Stimulated activated CD4-positive, alpha-beta T cell treated with anti-CD3 and anti-CD28 coated beads, Interleukin-1b, Interleukin-23, amount 100 ng/mL, for 24 hours (primary cell): ENCODE measurements at places on chromosomes 2 and 18.

- no peak for DNase-seq
Measured at GRCh38 chr2:47007223-47007825, 91.7 kb upstream of the MCFD2 start.

GRCh38 chr2:45145073-45145899 is 136.0 kb upstream of the SIX2 start:
- no peak for DNase-seq

DNA sequence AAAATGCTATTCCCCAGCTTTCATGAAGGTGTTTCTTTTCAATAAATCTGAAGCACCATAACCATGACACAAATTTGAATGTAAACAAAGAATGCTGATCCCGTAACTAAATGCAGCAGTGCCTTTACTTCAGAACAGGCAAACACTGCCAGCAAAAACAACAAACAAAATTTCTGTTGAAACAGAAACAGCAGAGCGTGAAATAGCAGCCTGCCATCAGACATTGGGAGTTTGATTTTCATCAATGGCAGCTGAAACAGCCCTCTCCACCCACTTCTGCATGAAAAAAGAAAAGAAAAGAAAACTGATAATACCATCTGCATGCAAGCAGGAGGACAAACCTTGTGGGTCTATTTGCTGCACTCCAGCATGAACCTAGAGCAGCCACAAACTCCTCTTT is 128.3 kb downstream of the CDH2 start:
- DNase-seq = no peak

DNA sequence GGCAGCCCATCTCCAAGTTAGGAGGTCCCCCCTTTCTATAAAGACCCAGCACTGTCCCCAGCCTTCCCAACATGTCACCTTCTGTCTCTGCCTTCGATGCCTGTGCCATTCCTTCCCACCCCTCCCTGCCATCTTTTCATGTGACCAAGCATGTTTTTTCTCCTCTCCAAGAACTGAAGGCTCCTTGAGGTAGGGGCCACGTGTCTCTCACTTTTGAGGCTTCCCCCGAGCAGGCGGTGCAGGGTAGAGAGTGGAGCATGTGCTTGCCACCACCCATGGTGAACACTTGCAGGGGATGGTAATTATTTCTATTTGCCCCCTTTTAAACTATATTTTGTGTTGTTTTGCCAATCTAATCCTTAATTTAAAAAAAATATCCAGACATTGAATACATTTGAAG is 168.4 kb downstream of the ACKR3 start:
- no peak for DNase-seq

GRCh38 chr2:74908748-74909444 is 49.5 kb upstream of the POLE4 start:
- DNase-seq = no peak

GRCh38 chr18:49028801-49029506 is 78.2 kb upstream of the SMAD7 start:
- no peak for DNase-seq

GRCh38 chr2:20217041-20217970 is 7.6 kb downstream of the SDC1 start:
- no peak for DNase-seq

DNA sequence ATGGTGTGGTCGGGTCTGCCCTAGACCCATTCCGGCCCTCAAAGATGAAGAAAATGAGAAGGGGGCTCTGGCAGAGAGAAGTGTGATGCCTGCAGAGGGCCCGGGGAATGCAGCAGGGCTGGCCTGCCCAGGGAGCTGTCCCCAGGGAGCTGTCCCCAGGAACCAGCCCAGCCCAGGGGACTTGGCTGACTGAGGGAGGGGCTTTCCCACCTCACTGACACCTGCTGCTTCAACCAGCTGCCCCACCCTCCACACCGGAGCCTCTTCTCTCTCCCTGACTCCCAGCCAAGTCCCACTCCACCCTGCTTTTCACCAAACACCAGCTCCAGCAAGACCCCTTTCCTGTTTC is 111.2 kb downstream of the STPG4 start:
- no peak for DNase-seq

DNA sequence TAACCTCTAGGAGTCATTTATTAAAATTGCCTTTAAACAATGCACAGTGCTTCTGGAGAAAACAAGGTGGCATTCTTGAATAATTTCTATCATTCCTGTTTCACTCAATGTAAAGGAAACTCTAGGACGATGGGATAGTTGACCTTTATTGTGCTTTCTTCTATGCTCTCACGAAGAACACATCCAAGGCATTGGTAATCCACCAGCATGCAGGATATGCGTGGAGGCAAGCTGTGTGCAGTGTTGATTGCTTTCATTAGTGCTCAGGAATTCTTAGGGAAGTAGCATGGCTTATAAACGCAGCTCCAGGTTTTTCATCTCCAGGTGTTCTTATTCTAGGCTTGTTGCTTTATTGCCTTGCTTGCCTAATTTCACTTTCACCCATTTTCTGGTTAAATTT is 58.4 kb upstream of the CAVIN2 start:
- no peak for DNase-seq

- no peak for DNase-seq
Measured at GRCh38 chr2:133334923-133335322, 233.3 kb downstream of the NCKAP5 start.

GRCh38 chr2:233462826-233463470 is 103.6 kb downstream of the USP40 start:
- no peak for DNase-seq

DNA sequence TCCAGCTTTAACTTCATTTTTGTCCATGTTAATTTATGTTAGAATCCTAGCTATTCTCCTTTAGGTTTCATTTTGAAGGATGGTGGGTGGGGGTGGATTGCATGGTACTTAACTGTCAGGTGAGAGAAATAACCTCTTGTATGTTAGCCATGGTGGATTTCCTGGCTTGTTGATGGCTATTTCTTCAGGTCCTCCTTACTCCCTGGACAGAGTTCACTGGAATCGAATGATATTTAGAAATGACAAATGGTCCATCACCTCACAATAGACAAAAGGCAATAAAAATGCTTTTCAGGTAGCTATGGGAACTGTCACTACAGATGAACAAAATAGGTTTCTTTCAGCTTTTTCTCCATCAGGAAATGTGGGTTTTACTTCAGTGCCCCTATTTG is 91.7 kb downstream of the EML6 start:
- no peak for DNase-seq

- peak; percentile 63 for DNase-seq
Measured at GRCh38 chr2:169109502-169110409, 40.4 kb downstream of the DHRS9 start.

DNA sequence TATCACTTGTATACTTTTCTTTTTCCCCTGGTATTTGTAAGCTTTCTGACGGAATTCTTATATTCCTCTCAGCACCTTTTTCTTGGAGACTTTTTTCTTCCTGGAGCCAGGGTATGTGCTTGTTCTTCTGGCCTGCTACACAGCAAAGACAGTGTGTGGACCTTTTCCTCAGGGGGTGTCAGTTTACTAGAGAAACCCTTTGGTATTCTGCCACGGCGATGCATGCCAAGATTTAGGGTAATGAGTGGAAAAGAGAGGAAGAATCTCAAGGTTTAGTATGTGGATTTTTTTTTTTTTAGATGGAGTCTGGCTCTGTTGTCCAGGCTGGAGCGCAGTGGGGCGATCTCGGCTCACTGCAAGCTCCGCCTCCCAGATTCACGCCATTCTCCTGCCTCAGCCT is 152.2 kb downstream of the PHLPP1 start:
- DNase-seq = no peak

DNA sequence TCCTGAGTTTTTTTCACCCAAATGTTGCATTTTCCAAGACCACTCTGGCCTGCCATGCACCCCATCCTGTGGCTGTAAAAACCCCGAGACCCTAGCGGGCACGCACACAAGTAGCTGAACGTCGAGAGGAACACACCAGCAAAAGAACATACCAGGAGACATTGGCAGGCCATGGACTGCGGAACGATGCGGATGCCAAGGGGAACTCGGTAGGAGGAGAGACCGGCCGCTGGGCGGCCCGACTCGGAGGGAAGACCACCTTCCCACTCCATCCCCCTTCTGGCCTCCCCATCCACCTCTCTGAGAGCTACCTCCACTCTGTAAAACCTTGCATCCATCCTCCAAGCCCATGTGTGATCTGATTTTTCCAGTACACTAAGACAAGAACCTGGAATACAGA is 105.5 kb upstream of the CELF4 start:
- no peak for DNase-seq

DNA sequence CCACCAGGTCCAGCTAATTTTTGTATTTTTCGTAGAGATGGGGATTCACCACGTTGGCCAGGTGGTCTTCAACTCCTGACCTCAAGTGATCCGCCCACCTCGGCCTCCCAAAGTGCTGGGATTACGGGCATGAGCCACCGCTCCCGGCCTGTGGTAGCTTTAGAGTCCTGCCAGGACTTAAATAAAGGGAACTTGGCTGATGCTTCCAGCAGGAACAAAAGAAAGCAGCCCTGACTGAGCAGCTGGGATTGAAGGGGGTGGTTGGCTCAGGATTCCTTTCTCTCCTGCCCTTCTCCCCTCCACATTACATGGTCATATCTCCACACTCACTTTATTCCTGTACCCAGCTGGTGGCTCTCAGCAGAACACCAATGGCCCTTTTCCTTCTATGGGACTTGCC is 20.0 kb downstream of the EFHD1 start:
- DNase-seq = no peak

GRCh38 chr2:190860985-190861680 is 19.5 kb upstream of the GLS start:
- no peak for DNase-seq

GRCh38 chr18:3159830-3160229 is 59.9 kb downstream of the MYOM1 start:
- DNase-seq = no peak

GRCh38 chr2:108949316-108950239 is 39.4 kb downstream of the EDAR start:
- no peak for DNase-seq

DNA sequence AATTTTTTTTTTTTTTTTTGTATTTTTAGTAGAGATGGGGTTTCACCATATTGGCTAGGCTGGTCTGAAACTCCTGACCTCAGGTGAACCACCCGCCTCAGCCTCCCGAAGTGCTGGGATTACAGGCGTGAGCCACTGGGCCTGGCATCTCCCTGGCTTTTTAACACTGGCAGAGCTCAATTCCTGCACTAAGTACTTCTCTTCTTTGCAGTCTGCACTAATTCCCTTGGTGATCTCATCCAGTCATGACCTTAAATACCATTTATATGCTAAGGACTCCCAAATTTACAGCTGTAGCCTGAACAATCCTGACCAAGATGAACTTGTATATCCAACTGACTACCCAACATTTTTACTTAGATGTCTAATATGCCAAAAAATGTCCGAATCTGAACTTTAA is 10.2 kb downstream of the PREPL start:
- no peak for DNase-seq

DNA sequence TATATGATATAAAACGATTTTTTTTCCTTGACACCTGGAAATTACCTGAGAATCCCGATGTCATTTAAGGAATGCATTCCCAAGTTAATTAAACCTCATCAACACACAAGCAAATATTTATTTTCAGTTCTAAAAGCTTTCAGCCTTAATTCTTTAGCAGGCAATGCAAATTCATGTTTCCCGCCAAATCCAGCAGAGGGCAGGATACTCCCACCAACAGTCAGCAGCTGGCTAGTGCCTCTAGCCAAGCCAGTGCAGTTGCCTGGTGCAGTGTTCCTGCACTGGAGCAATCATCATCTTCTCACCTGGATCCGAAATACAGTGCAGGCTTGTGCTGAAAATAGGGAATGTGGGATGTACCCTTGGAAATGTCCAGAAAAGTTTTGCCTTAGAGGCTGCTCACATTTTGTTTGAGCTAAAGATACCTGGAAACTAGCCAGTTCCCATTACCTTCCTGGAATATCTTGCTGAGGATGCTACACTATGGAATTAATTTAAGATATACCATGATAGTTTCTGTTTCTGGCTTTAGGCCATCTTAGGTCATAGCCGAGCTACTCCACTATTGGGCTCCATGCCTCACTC is 48.4 kb upstream of the CYTIP start:
- no peak for DNase-seq

- no peak for DNase-seq
Measured at GRCh38 chr18:34828093-34828492, 118.0 kb downstream of the DTNA start.

- no peak for DNase-seq
Measured at GRCh38 chr18:71707400-71707799, 836.7 kb downstream of the CBLN2 start.

DNA sequence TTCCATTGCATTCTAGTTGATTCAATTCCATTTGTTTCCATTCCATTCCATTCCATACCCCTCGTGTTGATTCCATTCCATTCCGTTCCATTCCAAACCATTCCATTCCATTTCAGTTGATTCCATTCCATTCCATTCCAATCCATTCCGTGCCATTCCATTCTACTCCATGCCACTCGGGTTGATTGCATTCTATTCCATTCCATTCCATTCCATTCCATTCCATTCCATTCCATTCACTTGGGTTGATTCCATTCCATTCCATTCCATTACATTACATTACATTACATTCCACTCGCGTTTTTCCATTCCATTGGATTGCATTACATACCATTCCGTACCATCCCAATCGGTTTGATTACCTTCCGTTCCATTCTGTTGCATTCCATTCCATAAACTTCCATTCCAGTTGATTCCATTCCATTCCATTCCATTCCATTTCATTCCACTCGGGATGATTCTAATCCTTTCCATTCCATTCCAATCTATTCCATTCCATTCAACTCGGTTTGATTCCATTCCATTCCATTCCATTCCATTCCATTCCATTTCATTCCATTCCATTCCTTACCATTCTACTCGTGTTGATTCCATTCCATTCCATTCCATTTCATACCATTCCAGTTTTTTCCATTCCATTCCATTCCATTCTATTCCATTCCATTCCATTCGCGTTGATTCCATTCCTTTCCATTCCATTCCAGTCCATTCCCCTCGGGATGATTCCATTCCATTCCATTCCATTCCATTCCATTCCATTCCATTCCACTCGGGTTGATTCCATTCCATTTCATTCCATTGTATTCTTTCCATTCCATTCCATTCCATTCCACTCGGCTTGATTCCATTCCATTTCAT is 1140.4 kb downstream of the RPIA start:
- no peak for DNase-seq

DNA sequence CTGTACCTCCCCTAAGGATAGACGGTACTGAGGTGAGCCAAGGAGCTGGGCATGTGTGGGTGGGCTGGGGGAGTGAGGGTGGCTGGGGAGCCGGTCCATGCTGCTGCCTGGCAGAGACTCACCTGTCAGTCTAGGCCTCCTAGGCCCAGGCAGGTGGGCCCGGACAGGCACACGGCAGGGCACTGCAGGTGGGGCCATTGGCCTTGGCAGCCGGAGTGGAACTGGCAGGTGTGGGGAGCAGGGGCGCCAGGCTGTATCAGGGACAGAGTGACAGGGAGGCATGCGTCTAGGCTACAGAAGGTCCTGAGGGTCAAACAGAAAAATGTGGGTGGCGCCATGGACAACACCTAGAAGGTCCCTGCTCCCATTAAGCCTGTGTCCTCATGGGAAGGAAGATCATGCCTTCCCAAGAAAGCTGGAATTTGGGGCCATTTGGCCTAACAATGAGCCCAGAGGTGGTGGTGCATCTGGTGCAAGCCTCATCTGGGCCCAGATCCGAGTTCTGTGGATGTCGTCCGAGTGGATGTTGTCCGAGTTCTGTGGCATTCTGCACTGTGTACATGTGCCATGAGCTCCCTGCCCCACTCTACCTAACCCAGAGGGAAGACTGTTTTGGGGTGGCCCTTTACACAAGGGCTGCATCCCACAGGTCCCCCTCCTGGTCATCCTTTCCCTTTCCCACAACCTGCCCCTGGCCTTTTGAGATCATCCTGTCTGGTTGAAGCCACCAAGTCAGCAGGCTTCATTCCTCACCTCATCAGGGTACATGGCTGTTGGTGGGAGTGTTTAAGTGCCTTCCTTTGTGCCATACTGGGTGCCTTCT is 249.7 kb downstream of the GLI2 start:
- DNase-seq = no peak

- DNase-seq = no peak
Measured at GRCh38 chr2:196293751-196294515, 122.6 kb upstream of the STK17B start.
